Hematopoietic multipotent progenitor cell (in vitro differentiated cells): ENCODE measurements at places on chromosomes 2 and 18. TPM values are rescaled to one million over a fixed set of nuclear protein-coding genes. Genes with fewer than 3 reads are reported as not detected.

SALL3 gene
- not detected for total RNA-seq

SH3BP4 gene
- total RNA-seq = 29.9 TPM

EMILIN1 gene
- total RNA-seq = 31.2 TPM

SATB2 gene
- total RNA-seq = not detected

ZSWIM2 gene
- total RNA-seq = not detected

RGPD3 gene
- total RNA-seq = 0.27 TPM

PHLPP1 gene
- 19.1 TPM for total RNA-seq

BCL2 gene
- total RNA-seq = 11.8 TPM

GCFC2 gene
- 6.5 TPM for total RNA-seq

DSG4 gene
- not detected for total RNA-seq

AMER3 gene
- under 0.01 TPM for total RNA-seq

BOD1L2 gene
- total RNA-seq = not detected

TUBA3E gene
- total RNA-seq = not detected

ITPRIPL1 gene
- 17.2 TPM for total RNA-seq

ACTR2 gene
- 47.1 TPM for total RNA-seq

DLGAP1 gene
- 0.27 TPM for total RNA-seq

OTOS gene
- total RNA-seq = not detected

LRRC30 gene
- total RNA-seq = not detected

ADRA2B gene
- under 0.01 TPM for total RNA-seq

FAM210A gene
- 13.7 TPM for total RNA-seq

SPR gene
- total RNA-seq = 0.54 TPM

C1GALT1C1L gene
- 0.27 TPM for total RNA-seq

FBXO15 gene
- total RNA-seq = 0.81 TPM

KCTD1 gene
- total RNA-seq = 8.6 TPM

ANTXR1 gene
- under 0.01 TPM for total RNA-seq

ACYP2 gene
- 19.4 TPM for total RNA-seq

RABL2A gene
- total RNA-seq = 18.6 TPM

KCNS3 gene
- not detected for total RNA-seq

GALR1 gene
- under 0.01 TPM for total RNA-seq

REG1B gene
- under 0.01 TPM for total RNA-seq

PSMA8 gene
- under 0.01 TPM for total RNA-seq

UGT1A5 gene
- not detected for total RNA-seq

FSHR gene
- total RNA-seq = under 0.01 TPM

PPP1CB gene
- 70.0 TPM for total RNA-seq

CAPN14 gene
- total RNA-seq = 1.9 TPM
